GM13976 (cell line): ENCODE measurements at places on chromosomes 6 and 20.

DNA sequence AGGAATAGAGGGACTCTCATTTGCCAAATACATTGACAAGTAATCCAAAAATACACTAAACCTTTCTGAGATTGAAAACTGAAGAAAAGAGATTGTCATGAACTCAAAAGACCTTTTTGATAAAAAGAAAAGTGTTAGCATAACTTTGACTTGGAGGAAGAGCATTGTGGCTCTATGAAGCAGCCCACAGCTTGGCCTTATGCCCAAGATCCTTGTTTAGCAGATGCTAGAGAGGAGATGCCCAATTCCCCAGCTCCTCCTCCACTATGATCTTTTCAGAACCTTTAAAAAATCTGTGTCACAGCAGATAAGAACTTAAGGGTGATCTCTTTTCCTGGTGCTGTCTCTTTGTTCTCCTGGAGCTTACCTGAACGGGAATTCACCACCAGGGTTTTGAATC is 35.8 kb upstream of the IGF2R start:
- no peak for DNase-seq

DNA sequence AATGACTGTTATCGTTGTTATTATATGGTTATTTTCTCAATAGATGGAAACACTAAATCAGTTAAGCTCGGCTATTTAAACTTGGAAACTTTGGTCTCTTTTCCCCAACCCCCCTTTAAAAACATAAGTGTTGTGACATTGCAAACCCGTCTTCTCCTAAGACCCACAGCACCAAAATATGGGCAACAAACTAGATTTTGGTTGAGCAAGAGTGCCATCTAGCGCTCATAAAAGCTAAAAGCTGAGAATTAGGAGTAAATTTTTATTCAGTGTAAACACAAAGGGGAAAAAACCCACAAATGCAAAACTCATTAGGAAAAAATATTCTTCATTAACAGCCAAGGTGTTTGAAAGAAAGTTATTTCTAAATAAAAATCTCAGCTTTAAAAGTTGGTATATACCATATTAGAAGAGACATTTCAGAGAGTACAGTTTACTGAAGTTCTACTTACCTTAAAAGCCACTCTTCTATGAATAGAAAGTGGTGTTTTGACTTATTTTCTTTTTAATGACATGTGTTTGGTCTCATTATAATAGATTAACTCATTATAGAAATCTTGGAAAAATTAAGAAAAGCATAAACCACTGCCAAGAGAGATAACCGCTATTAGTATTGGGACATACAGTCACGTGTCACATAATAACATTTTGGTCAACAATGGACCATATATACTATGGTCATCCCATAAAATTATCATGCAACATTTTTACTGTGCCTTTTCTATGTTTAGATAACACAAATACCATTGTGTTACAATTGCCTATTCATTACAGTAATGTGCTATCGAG is 21.1 kb downstream of the SESN1 start:
- DNase-seq: peak; percentile 44

DNA sequence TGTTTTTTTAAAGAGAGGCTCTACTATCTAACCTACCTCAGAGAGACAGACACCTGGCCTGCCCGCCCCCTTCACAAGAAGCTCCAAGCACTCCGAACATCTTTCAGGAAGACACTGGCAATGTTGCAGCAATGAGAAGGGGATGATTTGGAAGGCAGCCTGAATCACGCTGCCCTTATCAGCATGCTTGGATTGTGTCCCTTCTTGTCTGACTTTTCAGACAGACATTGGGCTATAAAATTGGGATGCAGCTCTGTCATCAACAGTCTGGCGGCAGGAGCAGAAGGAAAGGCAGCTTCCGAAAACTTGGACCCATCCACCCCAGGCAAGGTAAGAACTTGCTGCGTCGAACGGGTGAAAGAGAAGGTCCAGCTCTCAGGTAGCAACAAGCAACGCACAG is 56.0 kb downstream of the CDK5RAP1 start:
- DNase-seq: no peak

GRCh38 chr6:63807056-63807455 is 171.5 kb downstream of the PHF3 start:
- DNase-seq: no peak

DNA sequence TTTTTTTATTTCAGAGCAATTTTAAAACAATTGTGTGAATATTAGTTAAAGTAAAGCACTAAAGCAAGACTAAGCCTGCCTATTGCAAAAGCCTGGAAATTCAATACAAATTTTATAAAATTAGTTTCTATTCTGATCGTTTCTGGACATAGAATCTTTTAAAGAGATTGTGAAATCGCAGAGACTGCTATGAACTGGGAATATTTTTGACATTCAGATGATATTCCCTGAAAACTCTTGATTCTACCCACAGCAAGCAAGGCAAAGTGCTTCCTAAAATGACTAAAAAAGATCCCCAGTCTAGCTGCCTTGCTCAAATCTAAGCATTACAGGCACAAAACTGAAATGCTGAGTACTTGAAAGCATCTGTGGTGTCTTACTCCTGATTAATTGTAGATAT is 187.6 kb upstream of the CEP162 start:
- no peak for DNase-seq

DNA sequence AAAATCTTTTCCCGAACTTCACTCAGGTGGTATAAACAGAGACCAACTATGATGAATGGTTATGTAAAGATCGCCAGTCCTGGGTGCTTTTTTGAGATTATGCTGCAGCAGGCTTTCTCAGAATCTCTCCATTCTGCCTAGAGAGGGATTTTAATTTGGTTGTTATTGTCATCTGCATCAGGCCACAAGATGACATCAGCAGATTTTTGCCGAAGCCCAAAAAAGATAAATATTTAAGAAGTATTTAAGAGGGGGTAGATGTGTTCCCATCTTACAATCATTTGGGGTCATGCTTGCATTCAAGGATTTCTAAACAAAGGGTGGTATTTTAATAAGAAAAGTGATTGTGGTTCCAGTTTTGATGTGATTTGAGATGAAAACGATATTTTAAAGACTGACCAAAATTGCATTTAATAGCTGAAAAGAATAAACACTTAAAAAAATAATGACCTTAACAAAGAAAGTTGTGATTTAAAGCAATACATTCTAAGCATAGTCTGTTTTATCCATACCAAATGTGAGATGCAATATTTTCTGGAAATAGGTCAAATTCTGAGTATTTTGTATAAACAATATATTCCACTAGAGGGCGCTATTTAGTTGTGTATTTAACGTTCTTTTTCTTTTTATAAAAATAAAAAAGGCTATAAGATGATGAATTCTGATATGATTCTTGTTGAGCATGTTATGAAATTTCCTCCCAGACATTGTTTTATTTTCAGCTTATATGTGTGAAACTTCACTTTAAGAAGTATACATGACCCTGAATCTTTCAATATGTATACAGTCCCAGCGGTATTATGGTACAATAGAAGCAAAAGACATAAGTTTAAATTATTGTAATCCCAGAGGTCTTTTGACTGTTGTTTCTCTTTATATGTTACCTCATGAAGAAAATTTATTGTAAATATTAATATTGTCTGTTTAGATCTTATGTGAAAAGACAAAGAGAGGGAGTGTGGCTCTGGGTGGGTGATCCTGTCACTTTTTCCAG is 51.0 kb upstream of the ZFP64 start:
- DNase-seq: peak; percentile 34

DNA sequence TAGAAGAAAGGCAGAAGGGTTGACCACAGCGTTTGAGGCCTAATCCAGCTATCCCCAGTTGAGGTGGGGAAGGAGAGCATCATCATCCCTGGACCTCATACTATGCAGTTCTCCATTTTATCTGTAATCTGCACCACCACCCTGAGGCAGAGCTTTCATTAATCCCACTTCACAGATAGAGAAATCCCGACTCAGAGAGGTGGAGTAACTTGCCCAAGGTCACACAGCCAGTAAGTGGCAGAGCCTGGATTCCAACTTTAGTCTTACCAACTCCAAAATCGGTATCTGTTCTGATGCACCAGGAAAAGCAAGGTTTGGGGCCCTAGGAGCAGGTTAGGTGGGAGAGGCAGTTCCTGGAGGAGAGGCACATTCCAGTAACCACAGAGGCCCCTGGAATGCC is 6.7 kb downstream of the TMEM74B start:
- DNase-seq: no peak

- peak; percentile 74 for DNase-seq
These were observed at the start of gene ATP6V1G2 for GRCh38 chr6:31546339-31546957. Gene ATP6V1G2, minus strand, starts transcription at chr6:31546608. Its CDS starts 49 bp downstream, at chr6:31546559.

- DNase-seq: no peak
These were observed 49.3 kb downstream of the GFOD1 start for GRCh38 chr6:13438126-13438525.

DNA sequence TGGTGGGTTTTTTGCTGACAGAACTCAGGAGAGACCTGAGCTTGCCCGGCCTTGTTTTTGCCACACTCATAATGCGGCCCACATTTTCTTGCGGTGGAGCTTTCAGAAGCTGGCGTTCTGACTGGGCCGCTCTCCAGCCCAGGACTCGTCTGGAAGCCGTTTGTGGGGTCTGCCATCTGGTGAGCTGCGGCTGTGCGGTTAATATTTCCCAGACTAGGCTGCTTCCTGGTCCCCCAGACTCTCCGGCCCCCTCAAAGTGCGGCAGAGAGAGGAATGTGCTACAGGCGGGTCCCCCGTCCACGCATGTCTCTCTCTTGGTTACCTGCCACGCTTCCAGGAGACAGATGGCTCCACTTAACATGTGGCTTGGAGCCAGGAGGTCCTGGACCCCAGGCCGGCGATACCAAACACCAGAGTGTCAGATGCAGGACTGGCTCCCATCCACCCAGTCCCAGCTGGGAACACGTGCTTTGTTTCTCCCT is 128.9 kb upstream of the PMEPA1 start:
- DNase-seq: no peak

GRCh38 chr6:30685157-30686008 is 1.1 kb downstream of the PPP1R18 start:
- DNase-seq: no peak

GRCh38 chr6:5979650-5980420 is 26.9 kb downstream of the NRN1 start:
- DNase-seq: no peak

- DNase-seq: no peak
These were observed 480.9 kb upstream of the NOX3 start for GRCh38 chr6:155936551-155936950.

GRCh38 chr20:3871550-3872265 is 17.5 kb upstream of the PANK2 start:
- no peak for DNase-seq

DNA sequence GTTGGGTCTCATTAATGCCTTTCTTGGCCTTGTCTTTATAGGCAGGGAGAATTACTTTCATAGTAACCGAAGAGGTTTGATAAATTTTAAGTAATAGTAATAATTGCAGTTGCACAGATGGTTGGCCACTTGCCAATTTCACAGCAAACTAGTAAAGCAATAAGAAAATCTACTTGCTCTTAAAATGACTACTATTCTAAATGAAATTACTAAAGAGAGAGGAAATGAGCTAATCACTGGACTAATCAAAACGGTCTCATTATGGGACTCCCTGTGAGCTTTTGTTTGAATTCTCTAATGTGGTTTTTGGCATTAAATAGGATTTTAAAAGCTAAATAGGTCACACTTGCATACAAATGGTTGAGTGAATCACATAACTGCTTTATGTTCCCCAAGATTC is 227.4 kb upstream of the PLN start:
- no peak for DNase-seq

DNA sequence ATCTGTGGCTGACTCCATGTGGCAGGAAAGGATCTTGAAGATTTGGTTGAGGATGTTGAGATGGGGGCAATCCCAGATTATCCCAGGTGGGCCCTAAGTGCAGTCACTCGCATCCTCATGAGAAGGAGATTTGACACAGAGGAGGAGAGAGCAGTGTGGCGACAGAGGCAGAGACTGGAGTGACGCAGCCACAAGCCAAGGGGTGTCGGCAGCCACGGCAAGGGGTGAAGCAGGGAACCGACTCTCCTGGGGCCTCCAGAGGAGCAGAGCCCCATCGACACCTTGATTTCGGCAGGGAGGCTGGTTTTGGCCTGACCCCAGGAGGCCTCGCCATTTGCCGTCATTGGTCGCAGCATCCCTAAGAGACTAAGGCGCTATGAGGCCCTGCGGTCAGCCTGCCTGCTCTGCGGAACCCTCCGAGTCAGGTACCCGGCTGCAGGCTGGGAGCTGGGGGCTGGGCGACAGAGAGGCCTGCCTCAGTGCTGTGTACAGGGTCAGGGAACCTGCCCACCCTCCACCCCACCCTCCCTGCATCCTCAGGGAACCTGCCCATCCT is 12.5 kb downstream of the EEF1A2 start:
- DNase-seq: no peak

DNA sequence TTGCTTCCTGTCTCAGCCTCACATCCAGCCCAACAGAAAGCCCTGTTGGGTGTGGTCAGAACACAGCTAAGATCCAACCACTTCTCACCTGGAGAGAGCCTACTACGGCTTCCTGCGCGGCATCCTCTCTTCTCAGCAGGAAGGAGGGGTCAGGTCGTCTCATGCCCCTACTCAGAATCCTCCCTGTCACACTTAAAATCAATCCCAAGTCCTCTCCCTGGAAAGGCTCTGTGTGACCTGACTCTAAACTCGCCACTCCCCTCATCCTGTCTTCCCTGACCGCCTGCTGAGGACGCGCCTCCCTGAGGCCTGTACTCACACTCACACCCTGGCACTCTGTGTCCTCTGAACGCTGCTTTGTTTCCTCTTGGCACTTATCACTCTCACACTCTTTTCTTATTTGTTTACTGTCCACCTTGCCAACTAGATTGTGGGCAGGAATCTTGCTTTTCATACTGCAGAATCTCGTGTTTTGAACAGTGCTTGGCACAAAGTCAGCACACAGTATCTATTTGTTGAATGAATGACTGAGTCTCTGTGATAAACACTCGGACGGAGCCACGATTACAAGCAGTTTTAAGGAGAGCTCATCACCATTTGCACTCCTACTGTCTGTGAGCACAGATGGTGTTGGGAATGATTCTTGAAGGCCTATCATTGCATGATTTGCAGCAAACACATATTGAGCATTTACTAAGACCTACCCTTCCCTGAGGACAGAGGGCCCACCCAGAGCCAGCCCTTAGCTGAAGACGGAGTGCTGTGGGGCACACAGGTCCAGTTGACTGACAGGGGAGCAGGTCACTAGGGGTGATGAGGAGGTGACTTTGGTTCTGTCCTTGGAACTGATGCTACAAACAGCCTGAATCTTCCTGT is 18.7 kb downstream of the RAB5IF start:
- DNase-seq: no peak

DNA sequence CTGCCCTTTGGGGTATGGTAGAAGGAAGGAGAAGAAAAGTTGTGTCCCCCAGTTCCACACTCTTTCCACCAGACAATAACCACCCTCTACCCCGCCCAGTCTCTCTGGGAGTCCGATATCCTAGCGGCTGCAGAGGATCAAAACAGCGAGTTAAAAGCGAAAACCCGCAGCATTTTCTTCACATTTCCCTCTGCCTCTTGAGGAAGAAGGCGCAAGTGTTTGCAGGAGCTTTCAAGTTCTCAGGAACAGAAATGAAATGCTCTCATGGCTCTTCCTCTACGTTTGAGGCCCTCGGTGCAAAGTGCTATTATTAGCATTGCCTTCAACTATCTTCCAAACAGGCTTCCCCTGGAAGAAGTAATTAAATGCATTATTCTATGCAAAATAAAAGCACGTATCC is 52.2 kb upstream of the CCDC167 start:
- no peak for DNase-seq
